ENCODE measurements at places on chromosomes 6 and 20.

DNA sequence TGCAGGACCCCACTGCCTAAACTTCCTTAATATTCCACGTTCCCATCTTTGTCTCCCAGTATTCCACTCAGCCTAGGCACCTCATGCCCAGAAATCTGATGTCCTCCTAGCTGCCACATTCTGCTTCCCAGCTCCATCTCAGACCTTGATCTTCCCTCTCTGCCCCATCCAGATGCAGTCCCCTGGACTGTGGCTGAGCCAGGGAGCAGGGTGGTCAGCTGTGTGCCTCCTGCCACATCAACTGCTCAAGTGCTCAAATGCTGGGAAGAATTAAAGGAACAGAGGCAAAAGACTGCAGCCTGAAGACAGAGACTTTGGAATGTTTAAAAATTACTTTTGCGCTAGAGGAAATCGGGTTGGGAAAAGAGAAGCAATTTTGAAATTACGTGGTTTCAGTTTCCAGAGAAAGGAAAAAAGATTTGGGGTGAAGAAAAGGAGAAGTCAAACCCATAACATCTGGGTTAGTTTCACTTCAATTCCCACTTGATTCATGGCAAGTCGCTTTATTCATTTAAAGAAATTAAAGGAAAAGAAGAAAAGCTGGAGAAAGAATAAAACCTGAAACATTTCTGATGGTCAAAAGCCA, 704.8 kb downstream of the PTPRT start:
- DNase-seq, result no peak

GRCh38 chr6:4801491-4802110, 25.4 kb downstream of the CDYL start:
- no peak for DNase-seq

DNA sequence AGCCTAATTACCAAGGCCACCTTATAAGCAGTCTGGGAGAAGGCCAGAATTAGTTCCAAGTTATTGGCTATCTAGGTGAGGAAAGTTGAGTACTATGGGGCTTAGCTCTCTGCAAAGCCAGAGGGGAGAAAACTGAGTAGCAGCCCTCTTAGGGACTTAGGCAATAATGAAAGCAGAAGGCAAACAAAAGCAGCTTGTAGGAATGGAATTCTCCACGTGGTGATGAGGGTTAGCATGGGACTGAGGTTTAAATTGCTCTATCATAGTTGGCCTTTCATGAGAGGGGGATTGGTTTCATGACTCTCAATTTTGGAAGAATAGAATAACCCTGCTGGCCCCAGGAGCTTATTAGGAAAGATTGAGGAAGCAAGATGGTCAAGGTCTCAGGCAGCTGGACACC, 7.0 kb upstream of the UBE2J1 start:
- DNase-seq, result no peak

DNA sequence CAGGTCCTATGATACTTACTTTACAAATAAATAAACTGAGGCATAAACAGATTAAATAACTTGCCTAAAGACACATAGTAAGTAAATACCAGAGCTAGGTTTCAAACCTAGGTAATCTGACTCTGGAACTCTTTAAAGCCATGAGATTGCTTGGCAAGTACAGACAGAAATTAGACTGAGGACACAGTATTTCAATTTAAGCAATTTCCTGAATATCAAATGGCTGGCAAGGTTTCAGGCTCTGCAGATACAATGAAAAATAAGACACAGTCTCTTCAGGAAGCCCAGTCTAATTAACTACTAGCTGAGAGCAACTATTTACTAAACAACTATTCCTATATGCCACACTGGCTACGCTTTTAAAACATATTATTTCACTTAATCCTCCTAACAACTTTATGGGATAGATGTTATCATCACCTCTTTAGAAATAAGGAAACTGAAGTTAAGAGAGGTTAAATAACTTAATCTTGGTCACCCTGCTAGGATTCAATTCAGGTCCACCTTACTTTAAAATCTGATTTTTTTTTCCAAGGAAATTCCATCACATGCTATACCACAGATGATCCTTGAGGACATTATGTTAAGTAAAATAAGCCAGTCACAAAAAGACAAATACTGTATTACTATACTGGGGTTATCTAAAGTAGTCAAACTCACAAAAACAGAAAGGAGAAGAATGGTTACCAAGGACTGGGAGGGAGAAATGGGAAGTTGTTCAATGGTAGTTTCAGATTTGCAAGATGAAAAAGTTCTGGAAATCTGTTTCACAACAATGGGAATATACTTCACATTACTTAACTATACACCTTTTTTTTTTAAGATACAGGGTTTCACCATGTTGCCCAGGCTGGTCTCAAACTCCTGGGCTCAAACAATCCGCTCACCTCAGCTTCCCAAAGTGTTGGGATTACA, 4.1 kb downstream of the TRPC4AP start:
- DNase-seq, result no peak

DNA sequence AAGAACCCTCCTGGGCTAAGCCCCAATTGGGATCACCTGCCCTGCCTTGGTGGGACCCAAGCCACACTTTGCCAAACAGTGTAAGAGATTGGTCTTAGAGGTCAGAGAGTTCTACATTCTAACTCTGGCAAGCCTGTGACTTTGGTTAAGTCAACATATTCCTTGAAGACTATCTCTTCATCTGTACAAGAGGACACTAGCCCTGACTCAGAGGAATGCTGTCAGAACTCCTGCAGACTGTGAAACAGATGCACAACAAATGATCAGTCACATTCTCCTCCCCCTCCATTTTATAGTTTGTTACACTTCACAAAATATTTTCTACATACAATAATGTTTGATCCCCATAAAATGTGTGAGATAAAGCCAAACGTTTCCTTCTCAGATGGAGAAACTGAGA, 91.7 kb upstream of the EPB41L1 start:
- no peak for DNase-seq
